RWPE2 (cell line): ENCODE measurements at places on chromosomes 5 and 9.

- DNase-seq = no peak
Observed at GRCh38 chr5:29853711-29854220, 1339.7 kb upstream of the CDH6 start.

DNA sequence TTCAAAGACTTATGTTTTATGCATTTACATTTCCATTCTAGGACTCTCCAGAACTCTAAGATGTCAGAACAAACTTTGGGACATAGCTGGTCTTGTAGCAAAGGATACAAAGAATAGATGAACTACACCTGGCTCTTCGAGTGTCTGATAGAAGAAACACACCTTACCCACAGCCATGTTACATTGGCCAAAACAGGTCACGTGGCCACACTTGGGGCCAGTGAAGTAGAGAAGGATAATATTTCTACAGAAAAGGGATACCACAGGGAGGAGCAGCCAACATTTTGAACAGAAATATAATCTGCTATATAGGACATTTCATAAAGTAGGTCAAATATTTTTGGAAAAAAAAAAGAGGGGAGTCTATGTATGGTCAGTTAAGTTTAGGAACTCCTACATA lies 22.7 kb upstream of the LIFR start:
- no peak for DNase-seq

DNA sequence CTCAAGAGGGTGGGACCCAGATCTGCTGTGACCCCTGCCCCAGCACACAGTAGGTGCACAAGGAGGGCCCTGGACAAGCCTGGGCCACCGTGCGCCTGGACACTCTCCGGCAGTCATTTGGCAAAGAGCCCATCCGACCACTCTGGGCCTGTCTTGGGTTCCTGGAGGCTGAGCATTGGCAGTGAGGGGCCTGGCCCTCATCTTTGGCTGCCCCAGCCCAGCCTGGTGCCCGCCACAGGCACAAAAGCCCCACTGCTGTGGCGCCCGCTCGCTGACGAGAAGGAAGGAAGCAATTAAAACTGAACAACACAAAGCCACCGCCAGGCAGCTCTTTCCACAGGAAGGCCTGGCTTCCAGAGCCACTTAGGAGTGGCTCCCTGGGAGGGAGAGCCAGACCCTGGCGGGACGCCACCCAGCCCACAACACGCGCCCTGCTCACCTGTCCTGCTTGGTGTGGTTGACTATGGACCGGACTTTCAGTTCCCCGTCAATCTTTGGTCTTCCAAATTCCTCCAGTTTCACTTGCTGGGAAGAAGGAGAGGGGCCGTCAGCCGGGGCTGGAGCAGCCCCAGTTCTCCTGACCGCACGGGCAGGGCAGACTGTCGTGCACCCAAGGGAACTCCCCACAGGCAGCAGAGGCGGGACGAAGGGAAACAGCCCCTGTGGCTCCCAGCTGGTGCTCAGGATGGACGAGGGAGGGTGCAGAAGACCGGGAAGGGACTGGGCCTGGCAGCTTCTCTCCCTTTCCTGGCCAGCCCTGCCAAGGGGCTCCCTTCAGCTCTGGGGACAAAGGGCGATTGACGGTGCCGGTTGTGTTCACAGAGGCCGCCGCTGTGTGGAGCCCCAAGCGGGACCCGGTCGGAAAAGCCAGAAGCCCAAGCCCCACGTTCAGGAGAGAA lies 50.9 kb upstream of the SARDH start:
- DNase-seq = no peak

DNA sequence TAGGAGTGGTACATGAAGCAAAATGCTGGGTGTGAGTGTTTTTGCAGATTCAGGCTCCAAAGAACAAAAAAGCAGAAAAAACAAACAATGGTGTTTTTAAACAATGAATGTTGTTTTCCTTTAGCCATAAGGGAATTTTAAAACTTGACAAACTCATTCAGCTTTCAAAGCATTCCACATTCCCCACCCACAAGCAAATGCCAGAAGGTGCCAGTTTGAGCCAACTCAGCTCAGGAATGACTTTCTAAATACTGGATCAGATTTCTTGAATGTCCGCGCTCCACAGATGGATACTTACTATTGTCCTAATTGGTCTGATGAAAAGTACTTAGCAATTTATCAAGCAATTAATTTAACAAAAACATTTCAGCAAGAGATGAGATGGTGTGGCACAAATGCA lies 12.9 kb upstream of the MOB3B start:
- no peak for DNase-seq

DNA sequence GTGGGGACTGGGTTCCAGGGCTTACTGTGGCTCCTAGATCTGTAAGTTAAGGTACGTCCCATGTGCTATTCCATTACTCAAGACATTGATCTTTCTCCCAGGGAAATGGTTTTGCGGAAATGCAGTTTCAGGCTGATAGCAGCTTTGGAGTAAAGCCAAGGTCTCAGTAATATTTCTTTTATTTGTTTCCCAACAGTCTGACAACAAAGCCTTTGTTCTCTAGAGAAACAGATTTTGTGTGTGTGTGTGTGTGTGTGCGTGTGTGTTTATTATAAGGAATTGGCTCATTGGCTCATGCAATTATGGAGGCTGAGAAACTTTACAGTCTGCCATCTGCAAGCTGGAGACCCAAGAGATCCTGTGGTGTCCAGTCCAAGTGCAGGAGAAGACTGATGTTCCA lies 12.1 kb upstream of the POC5 start:
- DNase-seq = no peak

DNA sequence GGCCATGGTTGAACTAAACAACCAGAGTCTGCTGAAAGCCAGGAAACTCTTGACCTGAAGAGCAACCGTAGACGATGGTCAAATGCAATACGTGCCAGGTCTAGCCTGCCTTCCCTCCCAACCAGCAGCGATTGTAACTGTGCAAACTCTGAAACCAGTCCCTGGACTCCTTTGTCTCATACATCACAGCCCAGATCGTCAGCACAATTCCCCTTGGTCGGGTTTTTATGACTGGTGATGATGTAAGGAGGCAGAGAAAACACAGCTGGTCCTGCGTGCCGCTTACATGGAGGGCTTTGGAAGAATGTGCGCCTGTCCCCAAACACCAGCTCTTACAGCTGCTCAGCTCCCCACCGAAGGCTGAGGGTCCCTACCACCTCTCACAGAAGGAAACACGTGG lies 24.6 kb downstream of the SMIM23 start:
- DNase-seq = no peak
